ENCODE measurements at places on chromosomes 13 and 19.

DNA sequence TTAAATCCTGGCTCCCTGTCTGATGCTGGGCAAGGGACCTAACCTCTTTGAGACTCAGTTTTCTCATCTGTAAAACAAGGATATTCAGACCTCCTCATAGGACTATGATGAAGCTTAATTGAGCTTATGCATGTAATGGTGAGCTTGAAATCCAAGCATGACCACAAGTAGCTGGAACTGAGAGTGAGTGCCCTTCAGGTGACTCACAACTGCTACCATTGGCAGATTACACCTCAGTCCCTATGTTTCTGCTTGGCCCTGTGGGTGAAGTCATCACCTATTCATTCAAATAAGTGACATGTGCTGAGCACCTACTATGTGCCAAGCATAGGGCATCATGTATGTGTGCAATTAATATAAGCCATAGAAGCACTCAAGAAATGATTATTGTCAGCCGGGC, 25.7 kb downstream of the NOVA2 start:
- no peak for DNase-seq

GRCh38 chr13:103437651-103438050, 371.4 kb upstream of the SLC10A2 start:
- no peak for DNase-seq

- no peak for DNase-seq
These were observed 3.1 kb downstream of the CD320 start for GRCh38 chr19:8304841-8305621.

- peak; percentile 62 for DNase-seq
These were observed 14.6 kb upstream of the C13orf42 start for GRCh38 chr13:51125495-51126226.

- no peak for DNase-seq
These were observed 130.5 kb downstream of the B3GLCT start for GRCh38 chr13:31330236-31330635.

DNA sequence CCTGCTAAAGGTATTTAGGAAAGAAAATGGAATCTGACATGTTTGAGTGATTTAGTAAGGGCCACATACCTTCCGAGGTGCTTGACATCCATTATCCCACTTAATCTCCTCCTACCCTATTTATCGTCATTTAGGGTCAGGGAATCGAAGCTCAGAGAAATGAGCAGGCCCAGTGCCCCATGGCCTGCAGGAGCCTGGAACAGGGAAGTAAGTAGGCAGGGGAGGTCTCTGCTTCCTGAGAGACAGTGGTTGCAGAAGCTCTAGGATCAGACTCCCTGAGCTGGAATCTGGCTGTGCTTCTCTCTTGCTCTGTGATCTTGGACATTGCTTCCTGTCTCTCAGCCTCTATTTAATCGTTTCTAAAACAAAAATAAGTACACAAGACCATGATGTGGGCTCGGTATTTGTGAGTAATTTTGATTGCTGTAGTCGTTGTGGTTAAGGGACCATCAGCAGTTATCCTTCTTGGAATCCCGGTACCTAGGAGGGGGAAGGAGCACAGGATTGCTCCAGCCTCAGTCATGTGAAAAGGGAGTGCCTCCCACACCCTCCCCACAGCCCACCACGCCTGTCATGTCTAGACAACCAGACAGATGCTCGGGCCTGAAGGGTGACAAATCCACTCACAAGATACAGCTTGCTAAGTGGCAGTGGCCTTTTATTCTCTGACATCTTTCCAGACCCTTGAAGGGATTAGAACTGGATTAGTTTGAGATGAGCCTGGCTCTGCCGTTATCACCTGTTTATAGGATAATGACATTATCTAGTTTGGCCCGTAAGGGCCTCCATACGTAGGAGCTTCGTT, 169.2 kb upstream of the TSHZ3 start:
- DNase-seq: no peak

DNA sequence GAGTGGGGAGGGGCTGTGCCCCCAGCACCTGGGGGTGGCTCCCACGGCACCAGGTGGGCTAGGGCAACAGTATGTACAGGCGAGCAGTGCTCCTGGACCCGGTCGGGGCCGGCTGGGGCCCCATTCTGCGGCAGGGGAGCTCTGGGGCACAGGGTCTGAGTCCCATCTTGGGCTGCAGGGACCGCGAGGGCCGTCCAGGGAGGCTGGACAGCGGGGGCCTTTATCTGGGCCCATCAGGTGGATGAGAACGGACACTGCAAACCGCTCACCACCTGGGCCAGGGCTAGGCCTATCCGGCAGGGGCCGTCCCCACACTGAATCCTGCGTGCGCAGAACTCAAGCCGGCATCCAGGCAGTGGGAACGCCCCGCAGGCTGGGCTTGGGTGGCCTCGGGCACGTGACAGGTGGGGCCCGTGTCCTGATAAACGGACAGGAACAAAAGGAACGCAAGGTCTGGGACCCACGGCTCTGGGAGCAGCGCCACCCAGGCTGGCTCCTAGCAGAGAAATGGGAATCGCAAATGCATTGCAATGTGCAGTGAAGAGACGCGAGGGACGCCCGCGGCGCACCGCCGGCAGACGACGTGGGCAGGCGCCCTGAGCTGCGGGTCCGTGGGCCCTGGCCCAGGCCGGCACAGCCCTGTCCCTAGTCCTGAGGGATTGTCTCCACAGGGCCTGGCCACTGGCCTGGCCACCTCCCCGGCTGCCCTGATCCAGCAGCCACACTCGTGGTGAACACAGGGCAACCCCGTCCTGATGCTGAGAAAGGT, 29.7 kb downstream of the BTBD2 start:
- DNase-seq: no peak

- DNase-seq: no peak
These were observed 3.2 kb downstream of the MAG start for GRCh38 chr19:35294859-35295791.
